Stimulated activated CD4-positive, alpha-beta T cell treated with anti-CD3 and anti-CD28 coated beads, Interleukin-15, amount 100 ng/mL, for 24 hours (primary cell): ENCODE measurements at places on chromosomes 1 and 21.

DNA sequence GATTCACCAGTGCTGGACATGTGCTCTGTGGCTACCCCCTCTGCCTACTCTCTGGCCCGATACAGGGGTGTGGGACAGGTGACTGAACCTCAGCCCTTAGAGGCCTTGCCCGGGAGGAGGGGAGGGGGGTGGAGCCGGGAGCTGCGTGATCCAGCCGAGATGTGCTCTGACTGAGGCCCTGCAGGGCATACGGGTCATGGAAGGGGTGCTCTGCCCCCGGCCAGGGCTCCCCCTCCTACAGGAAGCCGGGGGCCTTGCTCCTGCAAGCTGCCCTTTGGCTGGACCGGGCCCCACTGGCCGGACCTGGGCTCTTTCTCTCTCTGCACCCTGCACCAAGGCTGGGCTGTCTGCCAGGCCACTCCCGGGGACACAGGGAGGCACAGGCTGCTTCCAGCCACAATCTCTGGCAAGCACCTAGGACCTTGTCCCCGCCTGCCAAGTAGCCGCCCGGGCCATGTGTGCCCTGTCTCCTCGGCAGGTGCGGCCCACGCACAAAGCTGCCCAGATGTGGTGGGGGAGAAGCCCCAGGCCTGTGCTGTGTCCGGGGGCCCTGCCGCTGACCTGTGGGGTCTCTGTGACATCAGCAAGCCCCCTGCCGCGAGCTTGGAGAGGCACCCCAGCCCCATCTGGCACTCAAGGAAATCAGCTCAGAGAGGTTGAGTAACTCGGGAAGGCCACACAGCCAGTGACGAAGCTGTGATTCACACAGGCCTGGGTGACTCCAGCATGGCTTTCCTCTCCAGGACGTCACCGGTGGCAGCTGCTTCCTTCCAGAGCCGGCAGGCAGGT lies 1.5 kb downstream of the SCNN1D start:
- peak; percentile 46 for DNase-seq

GRCh38 chr1:27598295-27598687 lies 5.7 kb downstream of the AHDC1 start:
- DNase-seq: no peak

GRCh38 chr1:116458695-116459094 lies 85.7 kb downstream of the ATP1A1 start:
- no peak for DNase-seq

- DNase-seq: no peak
Measured at GRCh38 chr1:208781391-208782045, 537.3 kb upstream of the PLXNA2 start.

DNA sequence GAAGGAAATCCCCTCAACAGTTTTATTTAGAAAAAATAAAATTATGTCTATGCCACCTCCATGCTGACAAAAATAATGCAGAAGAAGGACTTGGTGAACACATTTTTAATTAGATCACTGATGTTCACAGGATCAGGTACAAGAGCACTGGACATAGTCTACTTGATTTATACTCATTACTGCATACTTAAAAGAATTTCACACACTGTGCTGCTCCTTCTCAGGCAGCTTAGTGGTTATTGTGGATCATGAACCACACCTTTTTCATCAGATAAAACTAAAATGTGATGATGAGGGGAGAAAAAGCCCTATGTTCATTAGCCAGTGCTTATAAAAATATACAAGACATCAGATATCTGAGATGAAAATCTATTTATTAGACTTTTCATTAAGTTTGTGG lies 103.3 kb upstream of the DPH5 start:
- DNase-seq: no peak

DNA sequence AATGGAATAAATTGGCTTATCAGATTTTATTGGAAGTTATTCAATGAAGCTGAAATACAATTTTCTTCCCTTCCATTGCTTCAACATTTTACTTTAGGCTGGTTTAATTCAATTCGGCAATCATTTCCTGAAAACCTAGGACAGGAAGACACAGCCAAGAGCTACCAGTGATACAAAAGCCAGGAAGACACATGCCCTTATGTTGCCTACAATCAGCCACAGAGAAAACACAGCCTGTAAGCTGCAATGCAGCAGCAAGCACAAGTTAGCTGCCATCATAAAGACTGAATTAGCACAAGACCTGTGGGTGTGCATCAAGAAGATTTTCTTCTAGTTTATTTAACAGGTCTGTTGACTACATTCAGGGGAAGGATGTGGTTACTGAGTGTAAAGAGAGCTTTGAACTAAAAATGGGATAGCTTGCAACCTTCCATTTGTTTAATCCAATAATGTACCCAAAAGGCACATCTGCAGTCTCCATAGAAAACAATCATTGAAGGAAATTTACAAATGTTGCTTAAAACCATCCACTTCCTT lies 193.8 kb downstream of the KCNH1 start:
- DNase-seq: no peak

DNA sequence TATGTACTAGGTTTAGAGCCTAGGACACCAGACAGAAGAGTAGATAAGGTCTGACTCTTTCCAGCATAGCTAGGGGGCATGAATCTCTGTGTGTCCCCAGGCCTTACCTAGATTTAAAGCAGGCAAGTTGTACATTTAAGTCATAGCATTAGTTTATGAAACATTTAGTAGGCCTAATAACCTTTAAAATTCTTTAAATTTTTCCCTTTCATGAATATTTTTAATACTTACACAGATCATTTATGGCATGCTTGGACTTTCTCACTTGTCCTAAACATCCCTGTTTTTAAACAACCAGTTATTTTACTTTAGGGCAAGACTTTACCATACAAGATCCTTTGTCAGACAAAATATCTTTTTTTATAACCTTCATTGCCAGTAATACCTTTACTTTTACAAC lies 258.4 kb upstream of the ZRANB2 start:
- no peak for DNase-seq

DNA sequence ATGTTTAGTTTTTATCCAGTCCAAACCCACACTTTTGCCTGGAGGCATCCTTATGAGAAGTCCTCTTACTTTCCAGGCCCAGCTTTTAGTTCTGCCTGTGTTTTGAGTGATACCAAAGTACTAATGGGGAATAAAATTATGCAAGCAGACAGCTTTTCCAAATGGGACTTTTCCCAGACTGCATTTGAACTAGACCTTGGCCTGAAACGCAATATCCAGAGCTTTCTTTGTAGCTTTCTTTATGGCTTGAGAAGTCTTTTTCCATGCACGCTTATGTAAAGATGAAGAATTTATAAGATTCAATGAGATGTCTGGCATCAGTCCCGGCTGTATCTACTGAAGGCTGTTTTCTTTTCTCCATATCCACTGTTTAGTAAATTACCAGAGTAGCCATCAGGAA lies 236.6 kb upstream of the RAB4A start:
- no peak for DNase-seq
